Epithelial cell of proximal tubule (primary cell): ENCODE measurements at places on chromosomes 12 and 14. TPM values are rescaled to one million over a fixed set of nuclear protein-coding genes. Genes with fewer than 3 reads are reported as not detected.

C14orf180 gene
- total RNA-seq, result not detected in 2 replicates

TEX22 gene
- total RNA-seq, result 0.29 TPM in 1 of 2 replicates, not detected in the other

GALNT16 gene
- total RNA-seq, result 0.14 and 0.35 TPM in 2 replicates

AMHR2 gene
- not detected in 2 replicates for total RNA-seq

KRT72 gene
- not detected in 2 replicates for total RNA-seq

KCNK10 gene
- 4.2 TPM in 1 of 2 replicates, not detected in the other for total RNA-seq

TMEM30B gene
- 3.1 and 4.8 TPM in 2 replicates for total RNA-seq

SLC7A7 gene
- 3.5 and 5.6 TPM in 2 replicates for total RNA-seq
